ENCODE measurements at places on chromosomes 5 and 9.

GRCh38 chr5:24407466-24407865 lies 237.3 kb downstream of the CDH10 start:
- DNase-seq = no peak

DNA sequence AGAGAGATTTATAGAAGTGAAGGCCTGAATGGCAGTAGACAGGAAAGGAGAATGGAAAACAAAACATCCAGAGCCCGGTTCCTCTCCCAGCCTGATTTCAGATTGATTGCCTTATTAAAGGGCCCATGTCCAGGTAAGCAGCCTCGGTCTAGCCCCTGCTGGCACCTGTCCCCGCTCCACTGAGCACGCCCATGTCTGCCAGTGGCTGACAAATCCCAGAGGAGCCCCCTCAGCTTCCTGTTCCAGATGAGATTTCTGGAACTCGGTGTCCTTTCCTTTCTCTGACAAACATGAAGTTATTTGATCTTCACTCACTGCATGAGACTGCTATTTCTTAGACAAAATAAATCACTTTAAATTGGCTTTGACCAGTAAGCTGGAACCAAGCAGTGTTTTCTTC lies 187.0 kb upstream of the ADCY2 start:
- no peak for DNase-seq

DNA sequence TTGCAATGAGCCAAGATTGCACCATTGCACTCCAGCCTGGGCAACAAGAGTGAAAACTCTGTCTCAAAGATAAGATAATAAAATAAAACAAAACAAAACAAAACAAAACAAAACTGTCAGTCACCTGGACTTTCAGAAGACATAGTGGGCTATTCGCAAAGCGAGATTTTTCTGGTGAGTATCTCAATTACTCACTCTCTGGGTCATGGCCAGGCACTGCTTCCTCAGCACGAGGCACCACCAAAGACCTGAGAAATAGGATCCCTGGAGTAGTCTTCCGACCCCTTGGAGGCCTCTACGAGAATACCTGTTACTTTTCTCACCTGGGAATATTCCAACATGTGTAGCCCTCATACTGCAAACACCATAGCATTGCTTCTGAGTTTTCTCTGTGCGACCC lies 201.7 kb upstream of the ZNF618 start:
- DNase-seq = no peak

GRCh38 chr9:116345817-116346216 lies 192.2 kb downstream of the PAPPA start:
- no peak for DNase-seq

GRCh38 chr9:107464516-107464915 lies 25.1 kb downstream of the KLF4 start:
- DNase-seq = no peak

DNA sequence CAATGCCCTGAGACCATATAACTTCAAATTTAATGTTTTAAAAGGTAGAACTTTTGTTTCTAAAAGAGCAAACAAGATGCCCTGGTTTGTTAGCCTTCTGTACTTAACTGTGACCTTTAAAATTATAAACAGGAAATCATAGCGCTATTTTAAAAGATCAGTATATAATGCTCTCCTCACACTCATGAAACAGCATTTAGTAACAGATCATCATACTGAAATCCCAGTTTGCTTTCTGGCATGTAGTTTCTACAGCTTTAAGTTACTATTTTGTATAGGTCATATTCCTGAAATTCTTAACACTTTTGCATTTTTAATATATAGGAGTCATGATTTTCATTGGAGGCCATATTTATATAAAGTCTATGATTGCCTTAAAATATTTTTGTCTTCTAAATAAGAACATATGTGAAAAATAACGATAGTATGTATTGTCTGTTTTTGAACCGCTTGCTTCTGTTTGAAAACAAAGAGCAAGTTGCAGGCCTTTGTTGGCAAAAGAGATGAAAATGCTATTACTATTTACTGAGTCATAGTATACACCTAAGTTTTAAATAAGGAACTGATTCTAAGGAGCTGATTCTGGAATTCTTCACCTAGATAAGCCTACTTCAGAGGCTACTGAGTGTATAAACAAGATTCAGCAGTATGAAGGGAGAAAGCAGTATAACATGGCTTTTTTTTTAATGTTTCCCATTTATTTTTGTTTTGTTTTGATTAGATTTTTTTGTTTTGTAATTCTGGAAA lies 20.5 kb downstream of the SRFBP1 start:
- DNase-seq = no peak

- no peak for DNase-seq
Observed at GRCh38 chr9:86792136-86792535, 155.2 kb downstream of the GAS1 start.

Data from femur (tissue), 1 donor.